ENCODE measurements at places on chromosomes 7 and 10.

DNA sequence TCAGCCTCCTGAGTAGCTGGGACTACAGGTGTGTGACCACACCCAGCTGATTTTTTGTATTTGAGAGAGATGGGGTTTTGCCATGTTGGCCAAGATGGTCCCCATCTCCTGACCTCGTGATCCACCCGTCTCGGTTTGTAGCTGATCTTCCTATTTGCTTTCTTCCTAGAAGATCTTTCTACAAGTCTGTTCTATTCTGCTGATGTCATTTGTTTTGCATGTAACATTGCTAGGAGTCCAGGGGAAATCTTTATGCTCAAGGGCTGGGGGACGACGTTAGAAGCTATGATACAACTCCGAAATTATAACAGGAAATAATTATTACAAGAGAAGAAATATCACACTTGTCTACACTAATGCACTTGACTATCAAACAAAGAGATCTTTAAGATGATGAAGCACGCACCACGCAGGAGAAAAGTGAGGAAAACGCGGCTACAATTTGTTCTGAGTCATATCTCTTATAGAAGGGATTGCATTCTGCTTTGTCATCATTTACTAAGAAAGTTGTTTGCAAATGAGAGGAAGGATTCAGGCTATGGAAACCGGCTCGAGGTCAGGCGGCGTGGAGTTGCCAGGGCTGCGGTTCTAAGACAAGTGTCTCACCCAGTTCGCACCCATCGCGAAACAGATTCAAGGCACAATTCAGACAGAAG is 103.0 kb upstream of the CARD11 start:
- no peak for DNase-seq

DNA sequence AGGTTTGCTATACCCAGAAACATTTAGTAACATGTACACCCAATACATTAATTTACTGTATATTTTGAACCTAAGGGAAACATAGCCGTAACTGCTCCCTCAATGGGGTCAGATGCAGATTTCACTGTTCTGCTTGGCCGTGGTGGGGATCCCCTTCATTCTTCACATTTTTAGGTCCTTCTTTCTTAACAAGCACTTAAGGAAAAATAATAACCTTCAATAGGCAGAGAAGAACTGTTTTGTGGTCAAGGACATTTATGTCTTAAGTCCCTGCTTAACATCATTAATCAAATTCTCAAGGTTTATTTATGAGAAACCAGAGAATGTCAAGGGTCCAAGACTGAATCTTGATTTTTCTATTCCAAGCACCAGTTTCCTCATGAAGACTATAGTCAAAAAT is 592.1 kb upstream of the ANKRD30A start:
- DNase-seq, result no peak

GRCh38 chr10:122560279-122560804 is at the start of gene DMBT1:
TSS of gene DMBT1 (plus strand) at chr10:122560754. CDS start at chr10:122560771, 17 bp downstream.
- no peak for DNase-seq

DNA sequence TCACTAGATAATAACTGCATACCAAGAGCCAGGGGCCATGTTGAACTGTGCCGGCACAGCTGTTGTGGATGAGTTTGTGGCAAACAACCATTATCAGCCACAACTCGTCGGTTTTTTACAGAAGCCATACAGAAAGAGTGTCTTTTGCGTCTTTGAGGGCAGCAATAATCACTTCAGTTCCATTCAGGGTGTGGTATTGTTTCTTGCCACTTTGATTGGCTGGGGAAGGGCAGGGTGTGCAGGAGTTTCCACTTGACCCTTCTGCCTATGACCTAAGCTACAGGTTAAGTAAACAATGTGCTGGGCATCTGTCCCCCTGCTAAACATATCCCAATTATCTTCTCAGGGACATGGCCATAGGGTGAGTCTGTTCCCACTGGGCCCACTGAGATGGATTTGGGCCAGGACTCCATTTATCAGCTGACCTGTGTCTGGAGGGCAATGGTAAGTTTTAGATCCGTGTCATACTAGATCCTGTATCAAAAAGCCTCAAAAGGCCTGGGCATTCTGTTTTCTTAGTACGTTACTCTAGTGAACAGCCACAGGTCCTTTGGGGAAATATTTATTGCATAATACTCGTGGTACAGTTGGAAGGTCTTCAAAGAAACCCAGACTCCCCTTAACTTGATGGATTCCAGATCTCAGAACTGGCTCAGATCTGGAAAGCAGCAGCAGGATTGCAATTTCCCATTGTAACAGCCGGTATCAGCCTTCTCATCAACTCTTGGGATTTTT is 15.9 kb downstream of the ZNF3 start:
- DNase-seq, result no peak

DNA sequence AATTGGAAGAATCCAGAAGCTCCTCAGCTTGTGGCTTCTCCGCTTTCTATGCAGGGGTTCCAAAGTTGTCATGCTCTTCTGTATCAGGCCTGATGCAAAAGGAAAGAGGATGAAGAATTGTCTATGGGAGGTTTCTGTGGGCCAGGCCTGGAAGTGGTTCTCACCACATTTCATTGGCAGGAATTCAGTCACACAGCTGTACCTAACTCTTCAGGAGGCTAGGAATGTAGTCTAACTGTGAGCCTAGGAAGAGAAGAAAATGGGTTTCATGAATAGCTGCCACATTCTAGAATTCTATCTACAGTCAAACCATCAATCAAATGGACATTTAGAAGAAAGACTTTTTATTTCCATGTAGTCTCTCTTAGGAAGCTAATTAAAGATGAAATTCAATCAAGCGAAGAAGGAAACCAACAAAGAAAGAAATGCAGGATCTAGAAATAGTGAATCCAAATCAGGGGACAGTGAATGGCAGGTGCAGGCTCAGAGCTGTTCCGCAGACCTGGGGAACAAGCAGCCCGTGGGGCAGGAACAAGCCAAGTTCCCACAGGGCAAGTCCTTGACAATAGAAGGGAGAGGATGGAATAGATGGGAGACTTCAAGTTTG is 25.4 kb upstream of the USP6NL start:
- no peak for DNase-seq

All from stimulated activated CD8-positive, alpha-beta memory T cell treated with anti-CD3 and anti-CD28 coated beads, Interleukin-7, amount 100 ng/mL, for 24 hours (primary cell).